Inflammatory macrophage treated with lipopolysaccharide for 1 hour (primary cell): ENCODE measurements at places on chromosomes 4 and X.

DNA sequence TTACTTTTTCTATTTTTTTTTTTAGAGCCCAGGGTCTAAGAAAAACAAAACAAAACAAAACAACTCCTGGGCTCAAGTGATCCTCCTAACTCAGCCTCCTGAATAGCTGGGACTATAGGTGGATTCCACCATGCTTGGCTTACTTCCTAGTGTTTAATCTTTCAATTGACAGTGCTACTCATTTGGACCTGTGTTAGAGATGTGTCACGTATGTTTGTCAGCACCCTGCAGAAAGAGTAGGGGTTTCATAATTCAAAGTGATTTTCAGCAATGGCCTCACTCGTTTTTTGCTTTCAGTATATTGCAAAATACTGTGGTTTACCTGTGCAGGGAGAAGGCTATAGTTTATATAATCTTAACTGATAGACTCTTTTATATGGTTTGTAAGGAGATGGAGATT, 71.6 kb upstream of the TEX13D start:
- no peak for DNase-seq

- DNase-seq = no peak
These were observed 18.2 kb downstream of the FTHL17 start for GRCh38 chrX:31053621-31054020.

DNA sequence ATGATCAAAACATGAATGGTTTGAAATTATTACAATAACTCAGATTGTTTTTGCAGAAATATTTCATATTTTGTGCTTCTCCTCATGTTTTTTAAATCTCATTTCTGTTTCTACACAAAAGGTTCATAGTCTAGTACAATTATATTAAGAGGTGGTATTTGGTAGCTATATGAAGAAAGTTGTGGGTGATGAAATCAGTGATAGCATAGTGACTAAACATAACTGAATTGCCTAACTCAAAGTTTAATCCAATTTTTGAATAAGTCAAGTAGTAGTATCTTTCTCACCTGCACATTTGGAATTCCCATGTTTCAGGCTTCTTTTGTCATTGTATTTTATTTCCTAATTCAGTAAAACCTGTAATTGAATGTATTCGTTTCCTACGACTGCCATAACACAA, 648.7 kb downstream of the GRID2 start:
- no peak for DNase-seq

- DNase-seq = no peak
These were observed 71.8 kb upstream of the BMP2K start for GRCh38 chr4:78704317-78704716.

DNA sequence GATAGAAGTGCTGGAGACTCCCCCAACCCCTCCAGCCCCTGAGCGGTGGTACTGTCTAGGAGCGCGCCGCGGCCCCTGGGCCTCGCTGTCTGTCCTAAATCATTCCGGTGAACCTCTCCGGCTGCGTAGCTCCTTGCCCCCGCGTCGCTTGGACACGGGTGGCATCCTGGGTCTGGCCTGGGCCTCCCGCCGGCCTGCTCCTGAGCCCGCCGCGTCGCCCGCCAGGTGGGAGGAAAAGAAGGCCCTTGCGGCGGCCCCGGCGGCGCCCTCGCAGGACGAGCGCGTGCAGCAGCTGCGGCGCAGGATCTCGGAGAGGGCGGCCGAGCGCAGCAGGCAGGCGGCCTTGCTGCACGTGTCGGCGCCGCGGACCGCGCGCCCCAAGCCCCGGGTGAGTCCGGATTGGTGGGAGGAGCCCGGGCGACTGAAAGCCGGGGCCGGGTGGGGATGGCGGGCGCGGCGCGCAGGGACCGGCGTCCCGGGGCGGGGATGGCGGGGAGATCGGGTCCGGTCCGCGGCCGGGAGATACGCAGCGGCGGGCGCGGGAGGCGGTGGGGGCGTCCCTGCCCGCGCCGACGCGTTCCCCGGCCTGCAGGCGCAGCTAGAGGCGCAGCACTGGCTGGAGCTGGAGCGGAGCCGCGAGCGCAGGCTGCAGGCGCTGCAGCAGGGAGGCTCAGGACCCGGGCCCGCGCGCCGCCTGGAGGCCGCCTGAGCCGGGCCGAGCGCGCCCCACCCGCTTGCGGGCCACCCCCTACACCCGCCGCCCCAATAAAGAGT, 6.5 kb upstream of the RNF4 start:
- peak; percentile 49 for DNase-seq

DNA sequence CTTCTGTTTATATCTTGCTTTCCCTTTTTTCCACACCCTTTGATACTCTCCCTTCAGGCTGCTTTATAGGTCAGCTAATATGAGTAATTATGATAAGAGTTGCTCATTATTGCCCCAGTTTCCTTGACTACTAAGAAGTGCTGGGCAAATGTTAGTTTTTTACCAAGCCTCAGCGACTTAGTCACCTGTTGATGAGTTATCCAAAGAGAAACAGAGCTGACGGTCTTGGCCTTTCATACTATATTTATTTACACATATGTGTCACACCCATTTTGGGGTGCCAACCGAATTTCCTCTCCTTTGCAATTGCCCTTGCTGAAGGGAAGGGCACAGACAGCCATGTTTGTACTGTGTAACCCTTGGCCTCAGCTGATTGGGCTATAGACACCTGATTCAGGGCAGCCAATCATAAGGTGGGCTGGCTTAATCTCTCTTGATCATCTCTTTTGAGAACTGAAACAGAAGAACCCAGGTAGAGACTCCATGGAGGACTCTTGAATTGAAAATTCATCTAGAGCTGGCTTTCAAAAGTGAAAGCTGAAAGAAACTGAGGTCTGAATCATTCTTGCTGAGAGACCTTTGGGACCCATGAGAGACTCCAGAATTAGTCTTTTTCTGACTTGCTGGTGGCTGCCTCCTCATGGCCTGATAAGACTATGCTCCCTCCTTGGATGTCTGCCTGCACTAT, 111.7 kb upstream of the RPS6KA3 start:
- no peak for DNase-seq

DNA sequence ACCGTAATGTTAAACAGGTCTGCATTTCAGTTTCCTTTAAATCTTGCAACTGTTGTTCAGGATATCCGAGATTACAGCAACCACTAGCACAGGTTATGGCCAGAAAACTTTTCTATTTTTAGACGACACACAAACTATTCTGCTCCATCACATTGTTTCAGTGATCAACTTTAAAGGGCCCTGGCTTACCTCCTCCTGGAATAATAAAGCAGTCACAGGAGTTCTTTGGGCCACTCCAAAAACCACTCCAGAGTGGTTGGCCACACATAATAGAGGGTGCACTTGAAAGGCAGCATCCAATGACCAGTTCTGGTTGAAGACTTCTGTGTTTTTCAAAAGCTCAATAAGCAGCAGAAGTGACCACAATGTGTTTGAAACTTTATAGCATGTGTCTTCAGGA, 118.9 kb downstream of the RAB28 start:
- DNase-seq = no peak
